Retina (tissue), 1 donor: ENCODE measurements at places on chromosomes 1 and 21.

GRCh38 chr21:28418726-28419514 is 573.8 kb downstream of the LTN1 start:
- no peak for DNase-seq

DNA sequence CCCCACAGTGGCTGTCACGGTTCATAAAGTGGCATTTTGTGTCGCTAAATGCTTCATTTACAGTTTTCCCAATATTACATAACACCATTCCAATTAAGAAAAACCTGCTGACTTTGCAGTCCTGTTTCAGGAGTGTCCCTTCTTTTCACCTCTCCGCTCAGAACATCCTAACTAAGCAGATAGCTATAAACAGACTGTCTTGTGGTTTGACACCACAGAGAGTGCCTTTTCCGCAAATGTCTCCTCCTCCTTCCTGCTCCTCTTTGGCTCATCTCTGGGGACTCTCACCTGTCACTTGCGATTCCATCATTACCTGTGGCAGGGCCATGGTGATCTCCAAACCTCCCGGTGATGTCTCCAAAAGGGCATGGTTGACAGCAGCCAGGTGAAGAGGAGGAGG is 119.0 kb downstream of the CNIH3 start:
- DNase-seq, result no peak

DNA sequence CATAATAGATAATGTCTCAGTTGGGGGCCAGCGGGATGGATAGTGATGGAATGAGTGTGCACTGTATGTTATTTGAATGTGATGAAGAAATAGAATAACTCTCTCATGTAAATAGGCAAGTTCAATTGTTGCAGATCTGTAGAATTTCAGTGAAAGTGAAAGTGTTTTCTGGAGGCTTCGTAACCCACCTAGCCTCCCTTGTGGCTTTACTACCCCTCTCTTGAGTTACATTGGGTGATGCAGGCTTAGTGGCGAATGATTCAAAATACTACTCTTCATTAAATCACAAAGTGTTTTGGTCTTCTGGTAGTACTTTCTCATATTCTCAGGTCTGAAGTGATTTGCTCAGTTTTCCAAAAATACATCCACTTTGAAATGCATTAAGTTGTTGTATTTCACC is 411.9 kb downstream of the ZP4 start:
- no peak for DNase-seq

DNA sequence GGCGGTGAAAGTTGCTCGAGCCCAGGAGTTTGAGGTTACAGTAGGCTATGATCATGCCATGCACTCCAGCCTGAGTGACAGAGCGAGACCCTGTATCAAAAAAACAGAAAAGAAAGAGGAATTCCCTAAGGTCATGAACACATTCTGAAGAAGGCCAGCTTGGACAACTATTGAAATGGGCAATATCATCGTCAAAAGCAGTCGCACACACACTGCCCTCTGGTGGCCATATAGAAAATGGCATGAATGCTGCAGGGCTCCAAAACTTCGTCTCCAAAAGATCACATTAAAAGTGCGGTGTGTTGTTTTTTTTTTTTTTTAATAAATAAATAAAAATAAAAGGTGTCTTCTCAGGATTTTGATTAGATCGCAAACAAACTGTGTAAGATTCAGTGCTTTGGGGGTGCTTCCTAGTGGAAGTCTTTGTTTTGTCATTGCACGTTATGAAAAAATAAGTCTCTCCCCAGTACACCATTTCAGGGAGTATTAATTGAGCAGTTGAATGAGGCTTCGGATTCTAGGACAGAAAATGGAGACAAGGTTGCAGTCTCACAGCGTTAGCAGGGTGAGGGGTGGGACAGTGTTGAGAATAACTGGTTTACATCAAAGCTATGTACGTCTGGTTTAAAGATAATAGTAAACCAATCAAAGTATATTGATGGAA is 87.5 kb upstream of the FMN2 start:
- no peak for DNase-seq

GRCh38 chr1:34165422-34165921 is 442 bp upstream of the CSMD2 start:
- no peak for DNase-seq

GRCh38 chr1:212470059-212470458 is 37.3 kb downstream of the NENF start:
- no peak for DNase-seq

- no peak for DNase-seq
Observed at GRCh38 chr1:178953538-178954324, 72.0 kb upstream of the FAM20B start.

- no peak for DNase-seq
Observed at GRCh38 chr21:39005502-39005787, 177.8 kb downstream of the PSMG1 start.

DNA sequence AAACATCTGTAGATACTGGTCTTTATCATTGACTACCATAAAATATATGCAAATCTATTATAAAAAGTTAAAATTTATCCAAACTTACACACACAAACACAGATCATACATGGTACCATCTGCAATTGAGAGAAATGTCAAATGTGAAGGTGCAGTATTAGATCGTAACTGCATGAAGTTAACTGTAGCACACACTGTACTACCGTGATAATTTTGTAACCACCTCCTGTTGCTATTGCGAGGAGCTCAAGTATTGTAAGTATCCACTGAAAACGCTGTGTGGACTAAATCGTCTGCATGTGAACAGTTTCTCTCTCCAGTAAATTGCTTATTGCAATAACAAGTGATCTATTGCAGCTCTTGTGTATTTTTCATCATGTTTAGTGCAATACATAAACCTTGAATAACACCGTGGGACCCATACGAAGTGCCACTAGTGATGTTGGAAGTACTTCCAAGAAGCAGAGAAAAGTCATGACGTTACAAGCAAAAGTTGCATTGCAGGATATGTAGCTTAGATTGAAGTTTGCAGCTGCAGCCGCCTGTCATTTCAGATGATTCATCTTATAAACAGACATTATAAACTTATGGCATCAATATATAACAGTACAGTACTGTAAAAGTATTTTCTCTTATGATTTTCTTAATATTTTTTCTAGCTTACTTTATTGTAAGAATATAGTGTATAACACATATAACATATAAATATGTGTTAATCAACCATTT is 172.9 kb downstream of the SDCCAG8 start:
- no peak for DNase-seq

DNA sequence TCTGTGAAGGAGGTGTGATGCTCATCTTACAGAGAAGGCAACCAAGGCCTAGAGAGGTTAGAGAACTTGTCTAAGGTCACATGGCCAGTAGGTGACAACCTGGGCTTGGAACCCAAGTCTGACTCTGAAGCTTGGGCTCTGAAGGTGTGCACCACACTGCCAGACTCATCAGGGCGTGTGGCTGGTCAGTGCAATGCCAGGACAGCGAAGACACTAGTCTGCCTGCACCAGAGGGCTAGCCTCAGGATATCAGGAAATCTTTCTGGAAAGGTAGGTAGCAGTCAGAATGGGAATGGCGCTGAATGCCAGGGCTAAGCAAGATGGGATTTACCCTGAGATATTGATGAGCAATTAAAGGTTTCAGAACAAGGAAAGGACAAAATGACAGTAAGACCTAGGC is 34.9 kb downstream of the ELK4 start:
- DNase-seq, result no peak

- peak; percentile 42 for DNase-seq
Observed at GRCh38 chr1:13828454-13829151, 128.6 kb downstream of the PRDM2 start.

GRCh38 chr21:45873418-45873817 is 108.2 kb upstream of the COL6A1 start:
- DNase-seq, result peak; percentile 5

GRCh38 chr1:174451408-174451807 is 3.6 kb downstream of the GPR52 start:
- no peak for DNase-seq

DNA sequence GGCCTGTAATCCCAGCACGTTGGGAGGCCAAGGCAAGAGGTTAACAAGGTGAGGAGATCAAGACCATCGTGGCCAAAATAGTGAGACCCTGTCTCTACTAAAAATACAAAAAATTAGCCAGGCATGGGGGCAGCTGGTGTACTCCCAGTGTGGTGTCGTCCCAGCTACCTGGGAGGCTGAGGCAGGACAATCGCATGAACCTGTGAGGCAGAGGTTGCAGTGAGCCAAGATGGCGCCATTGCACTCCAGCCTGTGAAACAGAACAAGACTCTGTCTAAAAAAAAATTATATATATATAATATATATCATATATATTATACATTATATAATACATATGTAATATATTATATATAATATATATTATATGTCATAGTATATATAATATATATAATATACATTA is 249.2 kb upstream of the TPTE start:
- no peak for DNase-seq

DNA sequence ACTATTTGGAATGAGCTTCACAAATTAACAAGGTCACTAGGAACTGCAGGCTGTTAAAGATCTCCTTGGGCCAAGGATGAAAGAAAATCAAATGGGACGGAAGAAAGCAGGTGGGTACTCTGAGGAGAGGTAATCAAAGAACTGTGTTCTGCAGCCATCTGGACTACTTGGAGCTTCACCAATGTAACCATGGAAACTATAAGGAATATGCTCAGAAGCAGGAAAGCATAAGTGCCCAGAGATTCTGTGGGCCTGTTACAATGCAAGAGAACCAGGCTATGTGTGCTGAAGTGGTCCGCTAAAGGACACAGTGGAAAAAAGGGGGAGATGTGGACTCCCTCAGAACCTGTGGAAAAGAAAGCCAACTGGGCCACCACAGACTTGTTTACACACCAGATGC is 238.5 kb downstream of the PTGER3 start:
- no peak for DNase-seq

- no peak for DNase-seq
Observed at GRCh38 chr1:150267896-150268295, 920 bp downstream of the APH1A start.

- no peak for DNase-seq
Observed at GRCh38 chr1:64243757-64244080, 40.3 kb downstream of the UBE2U start.

GRCh38 chr1:21721295-21721985 is 52.3 kb upstream of the RAP1GAP start:
- no peak for DNase-seq

DNA sequence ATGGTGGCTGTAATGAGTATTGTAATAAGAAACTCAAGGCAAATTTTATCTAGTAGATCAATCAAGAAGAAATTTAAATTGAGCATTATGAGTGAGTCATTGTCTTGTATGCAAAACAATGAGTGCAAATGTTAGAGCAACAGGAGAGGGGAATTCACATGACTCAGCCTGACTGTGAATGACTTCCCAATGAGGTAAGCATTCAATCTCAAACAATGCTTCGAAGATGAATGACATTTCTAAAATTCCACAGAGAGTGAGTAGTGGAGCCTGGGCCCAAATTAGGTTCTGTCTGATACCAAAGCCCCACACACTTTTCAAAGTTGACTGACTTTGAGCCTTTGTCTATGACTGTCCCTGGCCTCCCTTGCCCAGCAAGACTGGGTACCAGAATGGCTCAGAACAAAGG is 738.0 kb downstream of the PTPRU start:
- no peak for DNase-seq

DNA sequence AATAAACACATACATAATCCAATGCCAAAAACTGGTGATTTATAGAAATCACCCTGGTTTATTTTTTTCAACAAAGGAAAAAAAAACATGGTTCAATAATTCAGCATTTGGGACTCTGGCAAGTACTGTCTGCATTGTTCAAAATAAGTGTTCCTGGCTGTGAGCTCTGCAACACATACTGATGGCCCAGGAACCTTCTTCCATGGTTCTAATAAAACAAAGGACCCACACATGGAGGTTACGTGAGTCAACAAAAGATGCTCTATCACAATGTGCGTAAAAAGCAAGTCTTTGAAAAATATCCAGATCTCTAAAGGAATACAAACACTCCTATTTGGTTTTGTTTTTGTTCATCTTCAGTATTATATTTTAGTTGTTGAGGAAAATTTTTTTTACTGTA is 37.9 kb upstream of the C1orf198 start:
- no peak for DNase-seq

- DNase-seq, result no peak
Observed at GRCh38 chr1:37124501-37124900, 90.2 kb upstream of the GRIK3 start.

GRCh38 chr1:179327679-179328078 is 34.1 kb downstream of the SOAT1 start:
- no peak for DNase-seq

GRCh38 chr1:226001963-226002666 is 3.0 kb upstream of the SDE2 start:
- no peak for DNase-seq

DNA sequence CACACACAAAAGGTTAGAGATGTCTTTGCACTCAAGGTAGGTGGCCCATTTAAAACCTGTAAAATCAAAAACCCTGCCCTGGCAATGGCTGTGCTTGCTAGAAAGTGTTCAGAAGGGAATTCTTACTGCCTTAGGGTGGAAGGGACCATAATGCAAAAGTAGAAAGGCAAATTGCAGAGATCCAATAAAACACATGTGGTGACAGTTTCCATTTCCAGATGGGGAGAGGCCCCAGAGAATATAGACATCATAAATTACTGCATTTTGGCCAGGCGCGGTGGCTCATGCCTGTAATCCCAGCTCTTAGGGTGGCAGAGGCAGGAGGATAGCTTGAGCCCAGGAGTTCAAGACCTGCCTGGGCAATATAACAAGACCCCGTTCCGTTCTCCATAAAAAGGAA is 13.0 kb downstream of the FMO1 start:
- no peak for DNase-seq

- DNase-seq, result no peak
Observed at GRCh38 chr21:44571844-44572782, 1.4 kb upstream of the KRTAP10-4 start.

- DNase-seq, result no peak
Observed at GRCh38 chr1:224435318-224435763, 744 bp upstream of the WDR26 start.

- DNase-seq, result no peak
Observed at GRCh38 chr21:43347461-43348169, 79.3 kb downstream of the SIK1 start.

DNA sequence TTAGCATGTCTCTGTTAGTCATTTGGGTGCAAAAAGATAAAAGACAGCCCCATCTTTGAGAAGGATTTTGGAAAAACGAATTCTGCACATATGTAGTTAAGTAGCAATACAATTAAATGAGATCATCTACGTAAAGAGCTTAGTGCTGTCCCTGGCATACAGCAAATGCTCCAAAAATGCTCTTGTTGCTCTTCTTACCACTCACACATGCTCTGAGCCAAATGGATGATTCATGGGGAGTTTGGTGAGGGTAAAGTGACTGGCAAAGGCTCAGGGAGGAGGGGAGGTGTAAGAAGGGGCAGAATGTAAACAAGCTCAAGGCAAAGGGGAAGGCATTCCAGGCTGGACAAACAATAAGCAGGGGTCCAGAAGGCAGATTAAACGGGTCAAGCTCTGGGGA is 191.9 kb downstream of the AK5 start:
- no peak for DNase-seq
